ENCODE measurements at places on chromosomes 11 and 22.

DNA sequence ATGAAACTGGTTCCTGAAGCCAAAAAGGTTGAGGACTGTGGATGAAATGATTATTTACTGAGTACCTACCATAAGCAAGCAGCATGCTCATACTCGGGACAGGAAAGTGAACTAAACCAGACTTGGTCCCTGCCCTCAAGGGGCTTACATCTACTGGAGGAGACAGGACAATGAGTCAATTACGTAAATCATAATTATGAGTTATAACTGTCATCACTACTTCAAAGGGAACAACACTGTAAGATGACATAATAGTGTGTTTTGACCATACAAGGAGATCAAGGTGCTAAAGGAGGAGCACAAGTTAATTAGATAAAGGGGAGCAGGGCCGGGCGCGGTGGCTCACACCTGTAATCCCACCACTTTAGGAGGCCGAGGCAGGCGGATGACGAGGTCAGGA, 2.5 kb downstream of the FAM227A start:
- DNase-seq = no peak

GRCh38 chr22:31448382-31448781, 41.3 kb downstream of the EIF4ENIF1 start:
- no peak for DNase-seq

DNA sequence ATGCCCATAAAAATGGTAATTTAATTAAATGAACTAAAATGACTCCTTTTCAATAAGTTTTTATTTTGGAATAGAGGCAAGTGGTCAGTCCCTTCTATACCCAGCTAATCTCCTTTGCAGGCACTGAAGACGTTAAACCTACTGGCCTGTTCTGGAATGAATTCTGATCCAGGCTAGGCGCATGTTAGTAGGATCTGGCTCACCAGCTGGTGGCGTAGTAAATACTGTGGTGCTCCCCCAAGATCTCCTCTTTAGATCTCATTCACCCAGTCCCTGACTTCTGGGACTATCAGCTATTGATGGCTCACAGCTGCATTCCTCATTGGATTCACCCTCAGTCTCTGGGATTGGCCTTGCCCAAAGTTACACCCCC, 173.7 kb upstream of the DDI1 start:
- no peak for DNase-seq

GRCh38 chr22:44573451-44573850, 75.4 kb upstream of the RTL6 start:
- no peak for DNase-seq

GRCh38 chr11:5369789-5370188, 13.8 kb upstream of the OR51M1 start:
- no peak for DNase-seq

DNA sequence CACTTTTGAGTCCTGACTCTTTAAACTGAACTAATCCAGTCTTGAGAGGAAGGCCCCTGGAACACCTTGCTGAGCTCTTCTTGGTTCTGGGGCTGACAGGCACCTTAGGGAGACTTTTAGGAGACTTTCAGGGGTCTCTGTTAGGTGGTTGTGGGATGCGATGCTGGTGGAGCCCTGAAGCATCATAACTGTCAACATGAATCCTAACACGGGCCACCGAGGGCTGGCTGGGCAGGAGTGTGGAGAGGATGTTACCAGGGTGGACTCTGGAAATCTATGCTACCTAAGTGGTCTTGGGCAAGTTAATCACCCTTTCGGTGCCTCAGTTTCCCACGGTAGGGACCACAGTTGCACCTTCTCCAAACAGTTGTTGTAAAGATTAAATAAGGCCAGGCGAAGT, 106.5 kb downstream of the ST3GAL4 start:
- no peak for DNase-seq

DNA sequence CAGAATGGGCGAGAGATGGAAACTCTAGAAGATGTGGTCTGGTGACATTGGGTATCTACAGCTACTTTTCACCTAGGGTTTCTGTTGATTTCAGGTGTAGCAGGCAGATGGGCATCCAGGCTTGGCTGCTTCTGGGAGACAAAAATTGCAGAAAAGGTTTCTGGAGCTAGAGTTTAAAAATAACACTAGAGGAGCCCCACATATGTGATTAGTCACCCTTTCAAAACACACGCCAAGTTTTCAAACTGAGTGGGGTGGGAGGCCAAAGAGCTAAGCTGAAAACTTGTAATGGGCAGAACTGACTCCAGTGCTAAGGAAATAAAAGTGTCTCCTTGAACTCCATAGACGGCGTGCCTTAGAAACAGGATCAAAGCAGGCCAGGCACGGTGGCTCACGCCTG, 80.8 kb downstream of the GRK3 start:
- no peak for DNase-seq

GRCh38 chr11:62497132-62497801, 49.3 kb downstream of the AHNAK start:
- DNase-seq = no peak

All from naive B cell (primary cell).